ENCODE measurements at places on chromosomes 4 and X.

- peak; percentile 99 for DNase-seq
These were observed at the start of gene SLC25A6 for GRCh38 chrX:1391707-1392375. Gene SLC25A6 (minus strand): TSS chrX:1392113. CDS start chrX:1392009, 104 bp downstream.

DNA sequence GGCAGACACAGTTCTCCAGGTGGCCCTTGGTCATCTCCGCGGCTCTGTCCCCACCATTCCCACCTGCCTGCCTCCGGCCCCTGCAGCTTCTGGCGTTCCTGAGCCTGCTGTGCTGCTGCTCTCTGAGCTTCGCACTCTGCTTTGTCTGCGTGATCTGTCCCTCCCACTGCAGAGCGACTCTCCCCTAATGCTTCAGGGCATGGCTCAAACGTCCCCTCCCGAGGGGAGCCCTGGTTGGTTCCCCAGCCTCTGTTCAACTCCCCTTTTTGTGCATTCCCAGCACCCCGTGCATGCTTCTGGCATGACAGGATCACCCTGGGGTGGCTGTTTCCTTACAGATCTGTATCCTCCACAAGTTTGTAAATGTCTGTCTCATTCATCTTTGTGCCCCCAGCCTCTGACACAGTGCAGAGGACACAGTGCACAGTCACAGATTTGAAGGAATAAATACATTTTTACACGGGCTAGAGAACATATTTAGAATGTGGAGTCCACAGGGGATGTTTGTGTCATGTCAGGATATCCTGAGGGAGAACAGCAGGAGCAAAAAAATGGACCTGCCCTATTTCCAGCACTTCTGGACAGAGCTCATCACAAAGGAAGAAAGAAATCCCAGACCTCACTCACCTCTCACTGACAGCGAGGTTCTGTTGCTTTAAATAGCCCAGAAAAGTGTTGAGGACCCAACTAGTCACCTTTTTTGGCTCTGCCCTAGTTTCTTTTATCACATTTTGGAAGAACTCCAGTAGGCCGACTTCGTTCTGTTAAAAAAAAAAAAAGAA is 72.6 kb downstream of the GATB start:
- no peak for DNase-seq

GRCh38 chr4:146161243-146161642 is 14.3 kb upstream of the LSM6 start:
- no peak for DNase-seq

GRCh38 chr4:140046543-140046942 is 107.4 kb downstream of the MAML3 start:
- no peak for DNase-seq

DNA sequence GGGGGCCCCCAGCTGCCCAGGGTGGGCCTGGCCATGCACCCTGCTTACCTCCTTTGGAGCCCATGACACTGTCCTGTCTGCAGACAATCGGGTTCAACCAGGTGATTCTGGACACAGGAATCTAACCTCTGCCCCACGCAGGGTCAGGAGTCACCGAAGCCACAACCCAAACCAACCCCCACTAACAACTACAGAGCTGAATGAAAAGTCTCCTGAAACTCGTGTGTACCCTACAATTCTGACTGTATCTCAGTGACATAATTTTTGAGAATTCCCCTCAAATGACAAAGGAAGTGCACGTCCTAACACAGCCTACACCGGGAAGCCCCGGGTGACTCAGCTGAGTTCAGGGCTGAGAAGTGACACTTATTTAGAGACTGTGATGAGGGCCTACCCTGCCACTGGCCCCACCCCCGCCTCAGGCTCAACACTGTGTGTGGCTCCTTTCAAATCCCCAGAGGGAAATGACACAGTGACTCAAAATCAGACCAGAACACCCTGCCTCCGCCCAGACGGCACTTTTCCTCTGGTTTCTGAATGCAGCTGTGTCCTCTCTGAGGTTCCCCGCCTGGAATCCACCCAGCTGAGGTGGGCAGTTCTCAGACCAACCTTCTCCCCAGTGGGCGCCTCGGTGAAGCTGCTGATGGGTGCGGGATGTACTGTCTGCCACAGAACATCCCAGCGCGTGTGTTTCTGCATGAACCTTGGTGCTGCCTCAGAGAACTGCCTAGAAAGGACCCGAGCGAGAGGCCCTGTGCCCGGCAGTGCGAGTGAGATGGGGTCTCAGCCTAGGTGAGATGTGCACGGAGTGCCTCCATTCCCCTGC is 9.9 kb downstream of the TNIP2 start:
- no peak for DNase-seq

GRCh38 chr4:5029447-5029846 is 10.2 kb upstream of the CYTL1 start:
- no peak for DNase-seq

- no peak for DNase-seq
These were observed 162.1 kb downstream of the INPP4B start for GRCh38 chr4:142683997-142684396.

DNA sequence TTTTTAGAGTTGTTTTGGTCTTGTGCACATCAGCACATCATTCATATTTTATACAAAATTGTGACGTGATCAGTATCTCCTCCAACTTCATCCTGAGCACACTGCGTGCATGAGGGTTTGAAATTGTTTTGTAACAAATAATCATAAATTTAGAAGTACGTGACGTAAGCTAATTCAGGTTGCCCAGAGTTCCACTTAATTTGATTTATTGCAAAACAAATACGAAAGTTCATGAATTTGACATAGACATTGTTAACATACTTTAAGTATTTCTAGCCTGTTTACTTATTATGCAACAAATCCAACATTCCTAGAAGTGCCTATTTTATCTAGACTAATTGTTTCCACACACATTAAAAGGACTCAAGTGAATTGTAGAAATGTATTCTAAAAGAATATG is 48.3 kb downstream of the MAP7D3 start:
- DNase-seq: no peak

Data from large intestine (tissue), 12 donors.